ENCODE measurements at places on chromosomes 4 and X.

DNA sequence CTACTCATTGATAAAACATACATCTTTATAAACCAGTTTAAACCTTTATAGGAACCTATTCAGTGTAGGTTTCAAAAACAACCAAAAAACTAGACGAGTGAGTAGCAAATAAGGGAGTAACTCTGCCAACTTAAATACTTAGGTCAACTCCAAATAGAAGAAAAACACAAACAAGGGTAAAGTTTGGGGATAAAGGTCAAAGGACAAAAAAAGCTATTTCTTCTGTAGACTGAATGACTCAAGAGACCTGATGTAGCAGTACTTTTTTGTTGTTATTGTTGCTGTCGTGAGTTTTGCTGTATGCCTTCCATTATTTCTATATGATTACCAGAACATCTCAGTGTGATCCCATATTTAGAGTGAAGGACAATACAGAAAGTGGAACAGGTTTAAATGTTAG is 199.3 kb downstream of the SPOCK3 start:
- DNase-seq: no peak

- DNase-seq: no peak
Measured at GRCh38 chr4:168357941-168358340, 39.4 kb upstream of the DDX60 start.

- no peak for DNase-seq
Measured at GRCh38 chrX:13371186-13371585, 51.3 kb upstream of the ATXN3L start.

DNA sequence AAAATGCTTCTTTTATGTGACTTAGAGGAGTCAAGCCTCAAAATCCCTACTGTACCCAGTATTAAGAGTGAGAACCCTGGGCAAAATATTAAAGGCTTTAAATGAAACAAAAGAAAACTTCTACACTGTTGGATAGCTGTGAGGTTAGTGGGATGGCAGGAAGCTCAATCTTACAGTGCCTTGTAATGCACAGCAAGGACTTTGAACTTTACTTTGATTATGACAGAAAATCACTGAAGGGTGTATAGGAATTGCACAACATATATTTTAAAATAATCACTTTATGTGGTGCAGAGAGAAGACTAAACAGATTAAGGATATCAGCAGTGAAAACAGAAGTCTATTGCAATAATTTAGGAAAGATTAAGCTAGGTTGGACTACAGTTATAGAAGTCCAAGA is 1333.4 kb downstream of the ADGRL3 start:
- DNase-seq: no peak

GRCh38 chrX:30787012-30787411 is 102.0 kb downstream of the TAB3 start:
- DNase-seq: no peak

DNA sequence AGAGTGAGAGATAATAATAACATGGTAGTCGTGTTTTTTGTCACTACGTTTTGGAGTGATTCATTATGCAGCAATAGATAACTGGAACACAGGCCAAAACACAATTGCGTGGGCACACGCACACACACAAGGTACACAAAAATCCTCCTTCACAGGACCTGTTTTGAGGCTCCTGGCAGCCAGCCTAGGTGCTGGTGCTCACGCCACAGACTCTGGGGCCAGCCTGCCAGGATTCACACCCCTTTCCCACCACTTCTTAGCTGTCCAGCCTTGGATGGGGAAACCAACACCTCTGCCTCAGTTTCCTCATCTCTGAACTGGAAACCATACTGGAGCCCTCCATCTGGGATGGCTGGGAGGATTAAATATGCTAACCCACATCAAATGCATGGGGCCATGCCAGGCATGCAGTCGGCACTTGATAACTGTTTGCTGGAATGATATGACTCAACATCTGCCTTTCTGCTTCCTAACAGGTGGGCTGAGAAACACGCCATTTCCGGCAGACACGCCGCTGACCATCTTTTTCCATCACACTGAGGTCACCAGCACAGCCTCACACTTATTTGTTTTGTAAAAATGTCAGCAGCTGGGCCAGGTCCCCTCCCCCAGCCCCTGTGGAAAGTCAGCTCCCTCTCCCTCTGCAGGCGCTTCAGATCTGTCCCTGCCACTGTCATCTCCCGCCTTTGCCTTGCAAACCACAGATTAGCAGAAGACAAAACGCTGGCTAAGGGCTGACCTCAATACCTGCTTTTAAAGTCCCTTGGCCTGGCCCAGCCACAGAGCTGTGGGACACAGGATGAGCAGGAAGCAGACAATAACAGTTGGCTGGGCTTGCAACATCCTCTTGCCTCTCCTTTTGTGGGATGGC is 237.5 kb downstream of the BCOR start:
- DNase-seq: peak; percentile 65

GRCh38 chrX:119105826-119106225 is 21.8 kb downstream of the KIAA1210 start:
- DNase-seq: no peak

DNA sequence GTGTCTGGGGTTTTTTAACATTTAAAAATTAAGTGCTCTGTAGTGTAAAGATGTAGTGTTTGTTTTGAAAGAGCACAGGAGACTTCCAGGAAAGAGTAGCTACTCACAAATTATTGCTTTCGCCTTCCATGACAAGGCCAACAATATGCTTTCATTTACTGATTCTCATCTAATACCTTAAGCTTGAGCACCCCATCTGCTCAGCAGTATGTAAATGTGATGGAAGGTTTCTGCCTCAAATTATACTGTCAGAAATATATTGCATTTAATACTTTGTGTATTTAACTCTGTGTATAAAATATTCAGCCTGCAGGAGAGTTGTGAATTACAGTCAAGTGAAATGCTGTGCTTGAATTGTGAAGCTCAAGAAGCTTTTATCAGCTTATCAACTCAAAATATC is 296.3 kb upstream of the ATOH1 start:
- no peak for DNase-seq

- DNase-seq: no peak
Measured at GRCh38 chrX:96729868-96730643, 45.4 kb downstream of the DIAPH2 start.

DNA sequence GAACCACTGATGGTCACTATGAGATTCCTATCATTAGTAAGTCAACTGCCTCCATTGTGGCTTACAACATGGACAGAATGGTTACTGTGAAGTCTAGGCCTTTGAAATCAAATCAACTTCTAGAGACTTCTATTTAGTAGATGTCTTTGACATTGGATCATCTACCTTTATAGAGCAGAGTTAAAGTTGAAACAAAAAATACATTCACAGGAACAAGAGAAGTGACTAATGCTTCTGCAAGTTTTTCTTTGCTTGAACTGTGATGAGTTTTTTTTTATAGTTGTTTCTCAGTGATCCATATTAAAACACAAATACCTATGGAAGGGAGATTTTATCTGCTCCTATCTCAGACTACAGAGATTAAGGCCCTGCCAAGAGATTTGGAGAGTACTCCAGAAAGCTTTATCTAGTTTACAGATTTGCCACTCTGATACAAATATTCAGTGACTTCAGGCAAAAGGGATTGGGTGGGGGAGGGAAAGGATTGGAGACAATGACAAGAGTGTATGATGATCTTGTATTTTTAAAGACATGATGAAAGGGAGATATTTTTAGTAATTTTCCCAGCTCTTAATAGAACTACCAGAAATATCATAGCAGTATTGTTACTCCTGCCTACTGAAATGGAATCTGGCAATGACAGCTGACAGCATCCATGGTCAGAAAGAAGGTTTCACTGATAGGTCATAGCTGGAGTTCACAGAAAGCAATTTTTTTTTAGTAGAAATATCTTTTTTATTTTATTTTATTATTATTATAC is 16.0 kb upstream of the EPGN start:
- DNase-seq: no peak

- no peak for DNase-seq
Measured at GRCh38 chrX:130097507-130098209, 12.6 kb downstream of the ELF4 start.

DNA sequence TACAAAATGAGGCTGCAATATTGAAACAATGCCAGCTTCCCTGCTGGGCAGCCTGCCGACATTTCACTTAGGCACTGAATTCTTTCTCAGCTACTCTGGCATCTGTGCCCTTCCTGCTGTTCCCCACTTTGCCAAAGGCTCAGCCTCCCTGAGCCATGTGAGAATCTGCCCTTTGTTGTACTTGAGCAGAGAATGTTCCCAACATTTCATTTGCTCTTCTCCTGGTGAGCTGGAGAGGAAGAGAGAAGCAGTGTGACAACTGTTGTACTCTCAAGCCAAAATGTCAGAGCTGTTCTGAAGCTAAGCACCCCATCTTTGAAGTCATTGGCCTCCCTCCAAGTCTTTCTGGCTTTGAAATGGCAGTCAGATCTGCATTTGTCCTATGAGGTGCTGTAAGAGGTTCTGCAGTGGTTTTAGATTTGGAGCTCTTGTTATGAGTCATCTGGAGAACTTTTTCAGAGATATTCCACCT is 32.5 kb downstream of the LANCL3 start:
- no peak for DNase-seq

GRCh38 chr4:123980736-123981300 is 584.2 kb downstream of the SPRY1 start:
- no peak for DNase-seq

- DNase-seq: no peak
Measured at GRCh38 chrX:819684-820083, 189.1 kb downstream of the SHOX start.

DNA sequence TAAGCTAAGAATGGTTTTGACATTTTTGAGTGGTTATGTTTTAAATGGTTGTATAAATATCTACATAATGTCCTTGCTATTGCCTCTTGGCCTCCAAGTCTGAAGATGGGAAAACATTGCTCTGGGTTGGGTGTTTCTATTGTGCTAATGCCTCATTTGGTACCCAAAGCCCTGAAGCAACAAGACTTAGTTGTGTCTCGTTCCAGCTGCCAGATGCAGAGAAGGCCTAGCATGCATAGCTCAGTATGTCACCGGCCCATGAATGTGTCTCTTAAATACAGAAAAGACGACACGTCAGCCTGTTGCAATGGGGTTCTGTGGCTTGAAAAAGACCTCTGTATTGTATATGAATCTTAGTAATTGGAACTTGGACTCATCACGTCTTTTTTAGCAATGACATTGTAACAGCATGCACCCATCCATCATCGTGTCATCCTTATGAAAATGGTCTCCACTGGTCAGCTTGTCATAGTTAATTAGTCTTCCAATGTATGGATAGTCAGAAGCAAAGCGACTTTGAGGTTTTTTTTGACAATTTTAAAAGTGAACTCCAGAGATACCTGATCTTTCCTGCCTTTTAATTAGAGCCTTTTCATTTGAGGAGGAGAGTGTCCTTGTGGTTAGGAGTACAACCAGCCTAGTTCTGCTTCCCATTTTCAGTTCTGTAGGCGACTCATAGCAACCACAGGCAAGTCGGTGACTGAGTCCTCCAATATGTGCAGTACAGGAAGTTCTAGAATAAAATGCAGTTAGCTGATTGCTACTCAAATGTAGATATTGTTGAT is 126.4 kb upstream of the GATB start:
- peak; percentile 24 for DNase-seq

DNA sequence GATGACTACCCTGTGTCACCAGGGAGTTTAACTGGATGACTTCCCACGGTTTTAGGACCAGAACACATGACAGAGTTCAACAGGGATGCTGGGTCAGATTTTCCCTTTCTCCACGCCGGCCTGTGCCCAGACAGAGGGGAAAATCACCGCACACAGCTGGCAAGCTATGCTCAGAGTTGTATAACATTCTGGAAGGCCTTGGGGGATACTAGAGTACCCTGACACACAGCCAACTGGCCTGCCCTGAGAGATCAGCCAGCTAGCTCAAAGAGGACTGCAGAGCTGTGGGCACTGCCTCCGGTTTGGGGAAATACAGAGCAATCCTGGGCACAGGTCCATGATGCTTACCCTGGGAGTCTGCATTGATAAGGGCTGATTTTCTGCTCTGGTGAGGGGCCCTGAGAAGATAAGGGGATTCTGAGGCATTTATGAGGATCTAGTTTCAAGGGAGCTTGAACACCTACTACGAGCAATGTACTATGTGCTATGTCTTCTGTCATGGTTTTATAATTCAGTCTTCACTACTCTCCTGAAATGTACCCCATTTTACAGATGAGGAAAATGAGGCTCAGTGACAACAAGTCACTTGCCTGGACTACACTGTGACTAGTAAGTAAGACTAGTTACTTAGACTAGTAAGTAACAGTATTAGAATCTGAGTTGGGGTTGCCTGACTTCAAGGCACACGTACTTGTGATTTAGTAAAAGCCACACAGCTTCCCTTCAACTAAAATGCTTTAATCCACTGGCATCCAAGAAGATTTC is 14.7 kb downstream of the C4orf54 start:
- no peak for DNase-seq

DNA sequence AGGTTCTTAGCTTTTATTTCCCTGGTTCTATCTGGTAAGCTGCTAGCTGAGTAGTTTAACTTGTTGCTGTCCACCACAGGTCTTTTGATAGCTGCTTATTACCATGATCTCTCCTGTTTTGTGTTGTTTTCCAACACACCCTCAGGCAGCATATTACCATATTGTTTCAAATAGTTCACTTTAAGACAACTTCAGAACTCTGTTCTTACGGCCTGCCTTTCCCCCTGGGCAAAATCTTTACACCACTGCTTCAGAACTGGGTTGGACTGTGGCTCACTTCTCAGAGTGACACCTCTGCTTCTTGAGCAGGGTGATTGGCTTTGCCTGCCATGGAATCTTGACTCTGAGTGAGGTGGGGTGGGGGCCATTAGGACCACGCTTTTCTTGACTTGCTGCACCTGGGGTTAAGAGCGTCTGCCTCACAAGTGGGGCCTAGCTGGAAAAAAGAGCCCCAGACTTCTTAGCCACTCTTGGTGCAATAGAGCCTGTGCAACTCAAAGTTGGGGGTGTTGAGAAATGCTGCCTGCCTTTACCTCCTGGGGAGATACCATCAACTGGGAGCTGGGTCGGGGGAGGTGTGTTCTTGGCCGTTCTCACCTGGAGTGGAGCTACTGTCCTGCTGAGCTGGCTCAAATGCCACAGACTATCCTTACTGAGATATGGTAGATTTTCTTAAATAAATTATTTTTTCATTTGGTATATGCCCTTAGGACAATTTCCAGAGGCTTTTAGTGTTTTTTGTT is 23.4 kb downstream of the USP9X start:
- DNase-seq: no peak

- DNase-seq: no peak
Measured at GRCh38 chr4:7894098-7894676, 45.5 kb downstream of the AFAP1 start.

- no peak for DNase-seq
Measured at GRCh38 chrX:15016051-15016450, 142.8 kb downstream of the MOSPD2 start.

DNA sequence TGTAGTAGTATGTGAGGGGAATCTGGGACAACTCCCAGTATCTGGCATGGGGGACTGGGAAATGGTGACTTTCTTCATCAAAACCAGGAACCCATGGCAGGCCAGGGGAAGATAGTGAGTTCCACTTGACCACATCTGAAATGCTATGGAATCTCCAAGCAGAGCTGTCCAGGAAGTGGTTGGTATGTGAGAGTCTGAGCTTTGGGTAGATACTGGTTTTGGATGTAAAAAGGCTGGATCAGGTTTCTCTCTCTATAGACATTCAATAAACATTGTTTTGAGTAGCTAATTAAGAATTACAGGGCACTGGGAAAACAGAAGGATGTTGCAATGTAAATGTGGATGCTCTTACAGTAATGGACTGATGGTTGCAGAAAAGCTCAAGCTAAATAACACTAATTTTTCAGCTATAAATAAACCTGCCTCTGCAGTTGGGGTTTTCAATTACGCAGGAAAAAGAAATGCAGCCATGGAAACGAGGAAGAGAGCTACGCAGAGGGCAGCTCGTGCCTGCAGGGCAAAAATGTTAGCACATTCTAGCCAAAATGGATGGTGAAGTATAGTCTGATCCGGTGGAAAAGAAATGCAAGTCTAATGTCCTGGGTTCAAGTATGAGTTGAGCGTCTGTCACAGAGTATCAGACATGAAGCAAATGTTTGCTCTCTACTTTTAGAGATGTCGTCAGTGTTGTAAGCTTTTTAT is 13.4 kb upstream of the CHRNA9 start:
- DNase-seq: no peak
